T1000 (cell line): ENCODE measurements at places on chromosomes 2 and 18.

DNA sequence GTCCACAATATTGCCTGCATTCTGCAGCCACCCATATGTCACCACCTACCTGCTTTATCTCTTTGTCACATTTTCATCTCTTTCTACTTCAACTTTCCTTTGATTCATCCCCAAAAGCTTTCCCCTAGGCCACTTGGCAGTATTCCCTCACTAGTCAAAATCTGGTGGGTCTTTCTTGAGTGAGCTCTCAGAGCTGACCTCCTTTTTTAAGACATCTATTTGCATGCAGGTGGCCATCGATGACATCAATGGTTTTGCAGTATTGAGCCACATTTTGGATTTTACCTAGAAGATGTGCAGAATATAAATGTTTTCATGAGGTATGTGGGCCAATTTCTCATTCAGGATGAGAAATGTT lies 133.4 kb upstream of the REG3A start:
- no peak for DNase-seq

- no peak for DNase-seq
Observed at GRCh38 chr2:213087040-213087439, 64.4 kb downstream of the IKZF2 start.

DNA sequence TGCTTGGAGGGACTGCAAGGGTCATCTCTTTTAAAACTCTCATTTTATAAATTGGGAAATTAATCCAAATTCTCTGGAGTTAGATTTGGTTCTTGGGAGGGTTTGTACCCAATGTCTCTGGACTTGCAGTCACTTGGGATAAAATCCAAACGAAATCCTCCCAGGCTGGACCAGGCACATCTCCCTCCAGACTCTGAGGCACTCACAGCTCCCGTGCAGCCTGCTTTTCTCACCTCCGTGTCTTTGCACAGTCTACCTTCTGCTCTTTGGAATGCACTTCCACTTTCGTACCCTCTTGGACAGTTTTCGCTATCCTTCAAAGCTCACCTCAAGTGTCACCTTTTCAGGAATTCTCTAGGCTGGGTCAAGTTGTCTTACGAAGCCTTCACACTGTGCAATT lies 166.3 kb downstream of the MYCN start:
- DNase-seq: no peak

DNA sequence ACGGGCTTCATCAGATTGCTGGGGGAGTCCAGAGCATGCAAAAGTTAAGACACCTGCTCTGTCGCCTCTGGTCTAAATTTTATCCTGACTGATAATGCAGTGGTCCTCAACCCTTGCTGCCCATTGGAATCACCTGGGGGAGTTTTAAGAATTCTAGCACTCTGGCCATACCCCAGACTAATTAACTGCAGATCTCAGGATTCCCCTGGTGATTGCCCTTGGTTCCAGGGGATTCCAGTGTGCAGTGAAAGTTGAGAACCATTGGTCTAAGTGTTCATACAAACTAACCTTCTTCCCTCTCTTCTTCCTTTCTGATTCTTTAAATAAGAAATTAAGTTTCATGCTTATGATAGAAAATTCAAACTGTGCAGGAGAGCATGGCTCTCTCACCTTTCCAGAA lies 105.7 kb upstream of the MGAT5 start:
- no peak for DNase-seq

GRCh38 chr2:42233976-42234441 lies 64.9 kb downstream of the EML4 start:
- DNase-seq: no peak

DNA sequence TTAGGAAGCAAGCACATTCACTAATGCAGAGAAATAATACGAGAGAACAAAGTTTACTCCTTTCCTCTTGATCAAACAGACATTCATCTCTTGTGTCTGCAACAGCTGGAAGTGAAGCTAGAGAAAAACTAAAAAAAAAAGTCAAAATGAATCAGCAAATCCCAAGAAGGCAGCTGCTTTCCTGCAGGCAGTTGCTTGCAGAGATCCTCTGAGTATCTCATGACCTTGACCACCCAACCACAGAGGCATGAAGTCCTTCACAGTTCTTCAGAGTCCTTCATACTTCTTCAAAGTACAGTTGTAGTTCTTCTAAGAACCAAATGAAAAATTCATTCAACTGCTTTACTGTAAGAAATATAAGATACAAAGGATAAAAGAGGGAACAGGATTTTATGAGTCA lies 97.2 kb upstream of the ACVR1C start:
- no peak for DNase-seq

GRCh38 chr2:176158855-176159662 lies 2.0 kb downstream of the HOXD3 start:
- DNase-seq: no peak

GRCh38 chr2:100742277-100743254 lies 77.4 kb upstream of the NPAS2 start:
- peak; percentile 58 for DNase-seq

GRCh38 chr2:118945881-118946280 lies 3.9 kb downstream of the MARCO start:
- no peak for DNase-seq

GRCh38 chr2:226077841-226078240 lies 678.3 kb downstream of the NYAP2 start:
- no peak for DNase-seq

- DNase-seq: no peak
Observed at GRCh38 chr2:84327645-84328249, 131.3 kb downstream of the SUCLG1 start.

DNA sequence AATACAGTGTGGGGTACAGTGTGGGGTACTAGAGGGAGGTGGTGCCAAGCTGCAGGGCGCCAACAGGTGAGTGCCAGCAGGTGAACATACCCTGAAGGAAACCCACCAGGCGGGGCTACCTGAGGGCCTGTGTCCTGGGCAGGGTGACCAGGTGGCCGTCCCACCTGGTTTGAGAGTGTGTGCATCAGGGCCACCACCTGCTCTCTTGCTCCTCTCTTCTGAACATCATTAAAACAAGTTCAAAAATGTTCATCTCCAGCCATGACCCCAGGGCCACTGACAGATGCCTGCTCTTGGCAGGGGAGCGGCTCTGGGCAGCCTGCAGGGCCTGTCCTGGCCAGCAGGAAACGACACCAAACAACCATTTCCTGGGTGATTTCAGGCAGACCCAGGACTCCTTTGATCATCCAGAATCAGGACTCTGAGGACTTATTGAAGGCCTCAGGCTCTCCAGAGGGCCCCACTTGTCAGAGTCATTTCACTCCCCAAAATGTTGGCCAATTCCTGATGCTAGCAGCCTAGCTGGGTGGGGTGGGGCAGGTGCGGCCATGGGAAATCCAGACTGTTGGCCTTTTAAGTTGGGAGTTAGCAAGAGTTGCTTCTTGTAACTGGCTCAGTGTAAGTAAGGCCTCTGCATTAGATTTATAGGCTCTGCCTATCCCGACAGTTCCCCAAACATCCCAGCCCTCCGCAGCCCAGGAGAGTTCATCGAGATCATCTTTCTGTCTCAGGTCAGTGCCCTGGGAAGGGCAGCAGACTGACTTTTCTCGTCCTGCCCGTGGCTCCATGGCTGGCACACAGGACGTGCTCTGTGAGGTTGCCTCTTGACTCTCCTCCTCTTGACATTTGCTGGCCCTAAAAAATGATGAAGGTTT lies 111.5 kb upstream of the ZNF236 start:
- DNase-seq: no peak

DNA sequence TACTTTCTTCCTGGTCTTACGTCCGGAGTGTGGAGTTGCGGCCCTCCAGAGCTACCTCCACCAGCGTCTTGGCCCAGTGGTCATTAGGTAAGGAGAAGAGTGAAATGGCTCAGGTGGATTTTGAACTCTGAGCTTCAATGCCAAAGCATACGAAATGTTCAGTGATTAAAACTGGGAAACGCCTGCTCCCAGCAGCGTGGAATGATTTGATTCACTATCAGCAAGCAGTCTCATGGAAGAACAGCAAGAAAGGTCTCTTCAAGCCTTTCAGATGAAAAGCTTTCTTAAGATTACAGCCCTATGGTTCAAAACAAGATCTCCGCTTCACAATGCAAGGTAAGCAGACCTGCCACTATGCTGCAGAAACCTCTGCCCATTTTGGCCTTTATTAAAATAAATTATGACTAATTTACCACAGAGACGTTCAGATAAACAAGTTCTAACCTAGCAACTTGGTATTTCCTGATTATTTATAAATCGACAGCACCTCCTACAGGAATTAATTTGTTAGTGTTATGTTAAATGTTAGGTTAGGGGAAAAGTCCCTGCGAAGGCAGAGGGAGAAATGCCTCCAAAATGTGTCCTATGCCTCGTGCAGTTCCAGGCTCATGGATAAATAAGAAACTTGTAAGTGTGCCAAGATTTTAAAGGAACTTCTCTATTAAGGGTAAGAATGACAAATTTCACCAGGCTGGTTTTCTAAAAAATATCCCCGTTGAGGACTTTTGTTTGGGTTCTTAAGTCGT lies 10.1 kb downstream of the SP9 start:
- no peak for DNase-seq

GRCh38 chr2:36565712-36566111 lies 32.3 kb downstream of the FEZ2 start:
- DNase-seq: no peak

DNA sequence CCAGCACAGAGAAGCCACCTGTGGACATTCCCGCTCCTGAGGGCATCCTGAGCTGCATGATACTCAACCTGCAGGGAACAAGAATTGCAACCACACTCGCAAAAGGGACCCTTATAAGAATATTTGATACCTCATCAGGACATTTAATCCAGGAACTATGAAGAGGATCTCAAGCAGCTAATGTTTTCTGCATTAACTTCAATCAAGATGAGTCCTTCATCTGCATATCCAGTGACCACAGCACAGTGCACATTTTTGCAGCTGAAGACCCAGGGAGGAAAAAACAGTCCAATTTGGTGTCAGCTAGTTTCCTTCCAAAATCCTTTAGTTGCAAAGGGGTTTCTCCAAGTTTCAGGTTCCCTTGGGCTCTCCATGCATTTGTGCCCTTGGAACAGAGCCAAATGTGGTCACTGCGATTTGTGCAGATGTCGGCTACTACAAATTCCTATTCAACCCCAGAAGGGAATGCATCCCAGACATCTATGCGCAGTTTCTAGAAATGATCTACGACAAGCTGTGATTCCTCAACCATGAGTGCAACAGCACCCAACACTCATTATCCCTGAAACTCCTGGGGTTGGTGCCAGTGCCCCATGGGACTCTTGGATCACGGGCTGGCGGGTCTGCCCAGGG lies 23.3 kb upstream of the FHOD3 start:
- DNase-seq: no peak

GRCh38 chr2:191797500-191797899 lies 49.4 kb downstream of the CAVIN2 start:
- DNase-seq: no peak

DNA sequence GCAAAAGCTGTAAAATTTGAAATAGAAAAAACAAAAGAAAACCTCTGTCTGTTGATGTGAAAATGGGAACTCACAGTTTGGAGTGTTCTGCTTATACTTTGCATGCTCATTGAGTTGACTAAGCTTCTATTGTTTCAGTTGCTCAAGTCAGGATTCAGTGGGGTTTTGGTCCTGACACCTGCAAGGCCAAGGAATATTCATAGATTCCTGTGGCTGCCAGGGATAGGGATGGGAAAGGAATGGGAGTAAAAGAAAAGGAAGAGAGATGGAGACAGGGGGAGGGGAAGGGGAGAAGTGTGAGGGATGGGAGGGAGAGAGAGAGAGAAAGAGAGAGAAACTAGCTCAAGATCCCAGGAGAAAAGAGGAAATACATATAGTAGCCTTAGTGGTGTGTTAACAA lies 1.3 kb downstream of the CPS1 start:
- DNase-seq: no peak

DNA sequence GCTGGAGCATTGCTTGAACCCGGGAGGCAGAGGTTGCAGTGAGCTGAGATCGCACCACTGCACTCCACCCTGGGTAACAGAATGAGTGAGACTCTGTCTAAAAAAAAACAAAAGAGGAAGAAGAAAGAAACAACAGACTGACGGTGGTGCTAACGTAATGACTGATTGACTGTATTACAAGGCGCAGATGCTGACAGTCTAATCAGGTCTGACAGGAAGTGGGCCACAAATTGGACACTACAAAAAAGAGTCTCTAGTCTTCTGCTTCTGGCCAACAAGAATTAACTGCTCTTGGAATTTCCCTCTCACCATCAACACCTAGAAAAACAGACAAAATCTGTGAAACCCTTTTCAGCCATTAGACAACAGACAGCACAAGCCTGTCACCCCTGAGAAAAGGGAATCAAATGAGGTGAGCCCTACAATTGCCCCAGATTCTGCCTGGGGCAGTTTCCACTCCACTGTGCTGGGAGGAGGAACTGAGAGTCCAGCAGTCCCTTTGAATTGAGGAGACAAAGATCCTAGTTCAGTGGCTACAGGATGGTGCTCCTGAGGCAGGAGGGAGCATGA lies 43.3 kb downstream of the SNED1 start:
- no peak for DNase-seq

DNA sequence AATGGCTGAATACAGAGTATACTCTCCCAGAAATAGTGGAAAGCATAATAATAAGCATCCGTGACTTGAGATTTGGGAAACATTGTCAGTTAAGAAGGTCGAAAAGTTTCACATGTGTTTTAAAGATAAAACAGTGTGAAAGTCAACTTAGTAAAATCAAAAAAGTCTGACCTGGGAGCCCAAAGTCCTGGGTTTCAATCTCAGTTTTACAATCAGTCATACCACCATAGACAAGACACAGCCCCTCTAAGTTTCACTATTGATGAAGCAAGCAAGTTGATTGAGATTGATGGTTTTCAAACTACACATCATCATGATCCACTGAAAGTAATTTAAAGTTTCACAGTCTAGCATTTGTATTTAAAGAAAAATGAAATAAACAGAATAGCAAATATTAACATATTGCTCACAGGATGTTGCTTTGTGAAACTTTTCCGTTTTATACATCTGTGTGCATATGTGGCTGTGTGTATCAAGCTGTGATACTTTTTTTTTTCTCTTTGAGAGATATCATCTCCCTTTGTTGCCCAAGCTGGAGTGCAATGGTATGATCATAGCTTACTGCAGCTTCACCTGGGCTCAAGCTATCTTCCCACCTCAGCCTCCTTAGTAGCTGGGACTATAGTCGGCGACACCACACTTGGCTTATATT lies 71.1 kb downstream of the PIK3C3 start:
- DNase-seq: no peak

DNA sequence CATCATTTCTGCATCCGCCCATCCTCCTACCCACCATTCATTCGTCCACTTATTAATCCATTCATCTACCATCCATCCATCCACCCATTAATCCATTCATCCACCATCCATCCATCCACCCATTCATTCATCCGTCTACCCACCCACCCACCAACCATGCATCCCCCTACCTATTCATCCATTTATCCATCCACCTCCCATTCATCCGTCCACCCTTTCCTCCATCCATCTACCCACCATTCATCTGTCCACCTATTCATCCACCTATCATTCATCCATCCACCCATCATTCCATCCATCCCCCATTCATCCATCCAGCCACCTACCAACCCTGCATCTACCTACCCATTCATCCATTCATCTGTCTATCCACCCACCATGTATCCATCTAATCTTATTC lies 83.5 kb upstream of the MCFD2 start:
- DNase-seq: no peak
